ENCODE measurements at places on chromosomes 1 and 21.

- no peak overlapping the region for H3K4me3 ChIP-seq
- DNase-seq = no peak
- H3K4me1 ChIP-seq = no peaks in the 10 kb centered on the region
- peaks cover 3% of the 10 kb centered on the region for H3K36me3 ChIP-seq
- H3K27me3 ChIP-seq = no peaks in the 10 kb centered on the region
- no peak overlapping the region for H3K27ac ChIP-seq
Measured at GRCh38 chr1:228314658-228315483, 91.8 kb downstream of the TRIM11 start.

GRCh38 chr21:18499761-18500376, 96.3 kb upstream of the TMPRSS15 start:
- no peaks in the 10 kb centered on the region for H3K36me3 ChIP-seq
- H3K4me1 ChIP-seq = no peaks in the 10 kb centered on the region
- no peaks in the 10 kb centered on the region for H3K27me3 ChIP-seq
- peak; percentile 55 for DNase-seq

- peaks cover 11% of the 10 kb centered on the region for H3K4me1 ChIP-seq
- H3K4me3 ChIP-seq = no peak overlapping the region
- no peaks in the 10 kb centered on the region for H3K36me3 ChIP-seq
- H3K27ac ChIP-seq = no peak overlapping the region
- DNase-seq = no peak
- no peaks in the 10 kb centered on the region for H3K27me3 ChIP-seq
Measured at GRCh38 chr1:228340686-228341449, 65.8 kb downstream of the TRIM11 start.

GRCh38 chr1:183223467-183223866, 37.4 kb downstream of the LAMC2 start:
- DNase-seq = no peak
- H3K4me1 ChIP-seq = peaks cover 29% of the 10 kb centered on the region
- no peaks in the 10 kb centered on the region for H3K27me3 ChIP-seq
- no peaks in the 10 kb centered on the region for H3K36me3 ChIP-seq
- H3K27ac ChIP-seq = no peak overlapping the region

GRCh38 chr21:44918107-44918470, 2.6 kb downstream of the ITGB2 start:
- H3K4me1 ChIP-seq = peaks cover 75% of the 10 kb centered on the region
- H3K27me3 ChIP-seq = no peaks in the 10 kb centered on the region
- no peak for DNase-seq
- H3K4me3 ChIP-seq = peak overlapping the region; percentile 91

GRCh38 chr1:11746092-11746491, 10.2 kb downstream of the AGTRAP start:
- peaks cover 69% of the 10 kb centered on the region for H3K36me3 ChIP-seq
- H3K27ac ChIP-seq = no peak overlapping the region
- no peak for DNase-seq
- H3K27me3 ChIP-seq = peaks cover 5% of the 10 kb centered on the region
- peaks cover 58% of the 10 kb centered on the region for H3K4me1 ChIP-seq
- H3K4me3 ChIP-seq = no peak overlapping the region

DNA sequence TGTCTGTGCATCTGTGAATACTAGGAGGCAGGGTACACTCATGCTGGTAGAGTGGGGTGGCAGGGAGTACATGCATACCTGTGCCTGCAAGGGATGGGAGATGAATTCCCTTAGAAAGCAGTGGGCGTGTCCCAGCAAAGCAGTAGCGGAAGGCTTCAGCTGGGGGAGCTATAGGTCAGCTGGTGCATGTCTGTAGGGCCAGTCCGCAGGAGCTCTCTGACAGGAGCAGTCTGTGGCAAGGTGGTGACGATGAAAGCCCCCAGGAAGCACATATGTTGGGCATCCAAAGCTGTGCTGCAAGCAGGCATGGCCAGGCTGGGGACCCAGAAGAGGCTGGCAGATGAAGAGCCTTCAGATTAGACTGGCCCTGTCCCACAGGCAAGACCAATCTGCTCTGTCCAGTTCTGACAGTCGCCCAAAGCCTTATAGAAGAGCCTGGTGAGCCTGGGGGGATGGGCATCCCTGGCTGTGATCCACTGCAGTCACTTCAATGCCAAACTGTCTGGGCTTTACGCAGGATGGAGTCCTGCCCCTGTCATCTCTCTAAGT, 1.8 kb upstream of the OR2M4 start:
- H3K27ac ChIP-seq = no peak overlapping the region
- DNase-seq = no peak
- no peaks in the 10 kb centered on the region for H3K27me3 ChIP-seq

GRCh38 chr1:201636510-201636971, 97.6 kb downstream of the NAV1 start:
- no peak overlapping the region for H3K27ac ChIP-seq
- H3K36me3 ChIP-seq = no peaks in the 10 kb centered on the region
- no peaks in the 10 kb centered on the region for H3K4me1 ChIP-seq
- DNase-seq = no peak
- H3K27me3 ChIP-seq = peaks cover 4% of the 10 kb centered on the region
- no peak overlapping the region for H3K4me3 ChIP-seq

GRCh38 chr1:2916706-2917105, 104.6 kb upstream of the ACTRT2 start:
- no peaks in the 10 kb centered on the region for H3K27me3 ChIP-seq
- no peak for DNase-seq
- no peaks in the 10 kb centered on the region for H3K4me1 ChIP-seq
- no peaks in the 10 kb centered on the region for H3K36me3 ChIP-seq
- no peak overlapping the region for H3K4me3 ChIP-seq

GRCh38 chr1:231519166-231519565, 9.3 kb upstream of the TSNAX start:
- H3K36me3 ChIP-seq = no peaks in the 10 kb centered on the region
- H3K4me3 ChIP-seq = no peak overlapping the region
- no peak for DNase-seq
- H3K27me3 ChIP-seq = peaks cover 13% of the 10 kb centered on the region
- H3K4me1 ChIP-seq = no peaks in the 10 kb centered on the region
- no peak overlapping the region for H3K27ac ChIP-seq

GRCh38 chr1:224482619-224483018, 48.0 kb upstream of the WDR26 start:
- H3K4me3 ChIP-seq = no peak overlapping the region
- no peaks in the 10 kb centered on the region for H3K4me1 ChIP-seq
- H3K27ac ChIP-seq = peak overlapping the region; percentile 37
- DNase-seq = no peak
- H3K27me3 ChIP-seq = peaks cover 4% of the 10 kb centered on the region

GRCh38 chr1:153799016-153799415, 23.8 kb downstream of the SLC27A3 start:
- peaks cover 20% of the 10 kb centered on the region for H3K36me3 ChIP-seq
- DNase-seq = no peak
- H3K27ac ChIP-seq = no peak overlapping the region
- H3K4me3 ChIP-seq = no peak overlapping the region
- H3K27me3 ChIP-seq = no peaks in the 10 kb centered on the region

DNA sequence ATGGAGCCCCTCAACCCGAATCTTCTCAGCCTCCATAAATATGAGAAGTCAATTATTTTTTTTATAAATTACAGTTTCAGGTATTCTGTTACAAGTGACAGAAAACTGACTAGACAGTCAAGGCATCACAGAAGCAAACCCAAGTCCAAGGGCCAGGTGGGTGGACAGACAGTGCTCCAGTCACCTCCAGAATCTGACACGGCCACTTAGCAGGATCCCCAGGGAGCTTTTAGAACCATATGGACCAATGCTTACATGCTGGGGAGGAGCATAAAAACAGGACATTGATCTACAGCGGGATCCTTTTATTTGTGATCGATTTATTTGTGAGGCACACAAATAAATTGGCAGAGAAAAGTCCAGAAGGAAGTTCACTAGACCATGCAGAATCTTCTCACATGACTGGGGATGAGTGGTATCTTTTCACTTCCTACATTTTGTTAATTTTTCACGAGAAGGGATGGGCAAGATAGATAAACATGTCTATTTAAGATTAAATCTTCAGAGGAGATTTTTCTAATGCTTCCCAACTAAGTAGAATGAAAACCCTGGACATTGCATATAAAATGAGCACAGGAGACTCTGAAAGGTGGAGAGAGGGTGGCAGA, 15.0 kb downstream of the ZNF496 start:
- H3K36me3 ChIP-seq = peaks cover 46% of the 10 kb centered on the region
- no peak for DNase-seq
- H3K27me3 ChIP-seq = no peaks in the 10 kb centered on the region
- H3K27ac ChIP-seq = no peak overlapping the region

- no peaks in the 10 kb centered on the region for H3K36me3 ChIP-seq
- no peak overlapping the region for H3K27ac ChIP-seq
- H3K27me3 ChIP-seq = peaks cover 84% of the 10 kb centered on the region
- DNase-seq = no peak
- peaks cover 21% of the 10 kb centered on the region for H3K4me1 ChIP-seq
- no peak overlapping the region for H3K4me3 ChIP-seq
Measured at GRCh38 chr1:180235502-180236239, 5.6 kb downstream of the LHX4 start.

DNA sequence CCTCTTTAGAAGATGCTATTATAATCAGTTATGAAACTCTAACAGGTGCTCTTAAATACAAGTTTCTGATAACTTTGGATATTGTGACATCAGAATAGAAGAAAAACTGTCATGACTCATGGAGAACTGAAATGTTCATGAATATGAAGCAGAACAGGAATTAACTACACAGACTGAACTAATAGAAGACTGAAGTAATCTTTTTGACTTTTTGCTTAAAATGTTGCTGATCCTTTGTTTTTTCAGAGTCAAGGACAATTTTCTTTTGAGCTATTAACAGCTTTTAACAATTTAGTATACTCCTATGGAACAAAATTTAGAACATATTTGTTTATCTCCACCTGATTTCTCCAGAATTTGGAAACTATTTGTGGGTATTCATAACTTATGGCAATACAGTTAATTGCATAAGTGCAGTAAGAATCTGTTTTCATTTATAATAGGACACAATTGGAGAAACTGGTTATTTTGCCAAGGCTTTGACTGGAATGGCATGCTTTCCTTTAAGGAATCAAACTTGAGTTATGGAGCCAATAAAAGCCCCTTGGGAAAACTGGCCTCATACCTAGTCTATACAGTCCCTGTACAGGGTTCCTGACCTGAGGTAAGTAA, 18.7 kb upstream of the PLA2G5 start:
- peaks cover 26% of the 10 kb centered on the region for H3K27me3 ChIP-seq
- peaks cover 6% of the 10 kb centered on the region for H3K36me3 ChIP-seq
- no peaks in the 10 kb centered on the region for H3K4me1 ChIP-seq
- H3K4me3 ChIP-seq = no peak overlapping the region
- no peak for DNase-seq

DNA sequence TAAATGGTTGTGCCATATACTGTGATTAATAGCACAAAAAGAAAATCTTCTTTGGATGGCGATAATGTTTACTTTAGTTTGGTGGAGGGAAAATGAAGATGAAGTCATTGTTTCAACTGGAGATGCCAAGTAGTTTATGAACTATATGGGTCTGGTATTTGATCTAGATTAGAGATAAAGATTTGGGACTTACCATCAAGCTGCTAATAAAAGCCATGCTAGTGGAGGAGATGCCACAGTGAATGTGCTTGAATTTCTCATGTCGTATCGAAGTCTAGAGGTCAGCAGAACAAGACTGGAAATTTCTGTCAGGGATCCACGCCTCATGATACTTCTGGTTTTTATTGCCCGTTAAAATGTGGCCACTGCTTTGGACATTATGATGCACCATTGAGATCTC, 742.0 kb downstream of the NCAM2 start:
- H3K4me1 ChIP-seq = no peaks in the 10 kb centered on the region
- no peak overlapping the region for H3K27ac ChIP-seq
- H3K36me3 ChIP-seq = no peaks in the 10 kb centered on the region
- no peaks in the 10 kb centered on the region for H3K27me3 ChIP-seq
- no peak for DNase-seq

GRCh38 chr1:90370686-90371447, 346.2 kb downstream of the BARHL2 start:
- peaks cover 13% of the 10 kb centered on the region for H3K27me3 ChIP-seq
- no peaks in the 10 kb centered on the region for H3K4me1 ChIP-seq
- DNase-seq = no peak
- no peak overlapping the region for H3K27ac ChIP-seq
- no peaks in the 10 kb centered on the region for H3K36me3 ChIP-seq

GRCh38 chr1:205667909-205668643, 12.2 kb downstream of the SLC45A3 start:
- H3K36me3 ChIP-seq = no peaks in the 10 kb centered on the region
- no peak overlapping the region for H3K27ac ChIP-seq
- H3K4me3 ChIP-seq = no peak overlapping the region

- no peak for DNase-seq
- H3K36me3 ChIP-seq = no peaks in the 10 kb centered on the region
- no peak overlapping the region for H3K27ac ChIP-seq
- H3K4me1 ChIP-seq = no peaks in the 10 kb centered on the region
Measured at GRCh38 chr1:38724160-38725131, 135.1 kb downstream of the RRAGC start.

DNA sequence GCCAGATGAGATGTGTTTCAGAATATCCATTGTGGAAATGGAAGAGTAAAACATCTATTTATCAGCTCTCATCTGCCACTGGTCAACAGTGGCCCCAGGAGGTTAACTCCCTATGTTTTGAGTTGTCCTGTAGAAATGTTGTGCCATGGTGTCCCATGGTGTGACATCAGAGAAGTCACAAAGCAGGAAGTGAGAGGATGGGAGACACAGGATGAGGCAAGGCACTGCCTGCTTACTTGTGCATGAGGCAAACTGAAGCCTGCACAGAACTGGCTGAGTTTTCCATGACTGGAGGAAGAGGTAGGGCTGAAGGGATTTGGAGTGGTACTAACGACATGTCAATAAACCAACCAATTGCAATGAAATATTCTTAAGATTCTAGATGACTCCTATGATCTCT, 131.5 kb upstream of the ZNF644 start:
- no peaks in the 10 kb centered on the region for H3K4me1 ChIP-seq
- no peaks in the 10 kb centered on the region for H3K36me3 ChIP-seq
- no peak overlapping the region for H3K4me3 ChIP-seq
- peaks cover 7% of the 10 kb centered on the region for H3K27me3 ChIP-seq
- no peak for DNase-seq

- H3K4me1 ChIP-seq = peaks cover 9% of the 10 kb centered on the region
- no peaks in the 10 kb centered on the region for H3K36me3 ChIP-seq
- H3K4me3 ChIP-seq = peak overlapping the region; percentile 36
- no peak for DNase-seq
- H3K27me3 ChIP-seq = peaks cover 58% of the 10 kb centered on the region
Measured at GRCh38 chr1:159946242-159947187, 1.1 kb upstream of the IGSF9 start.

GRCh38 chr1:9780554-9781110, 43.1 kb downstream of the CLSTN1 start:
- H3K27ac ChIP-seq = no peak overlapping the region
- H3K27me3 ChIP-seq = no peaks in the 10 kb centered on the region
- DNase-seq = no peak

GRCh38 chr21:28387220-28387619, 605.5 kb downstream of the LTN1 start:
- DNase-seq = no peak
- H3K4me1 ChIP-seq = no peaks in the 10 kb centered on the region
- H3K27me3 ChIP-seq = no peaks in the 10 kb centered on the region
- H3K4me3 ChIP-seq = no peak overlapping the region
- no peak overlapping the region for H3K27ac ChIP-seq
- no peaks in the 10 kb centered on the region for H3K36me3 ChIP-seq

- H3K36me3 ChIP-seq = no peaks in the 10 kb centered on the region
- peaks cover 26% of the 10 kb centered on the region for H3K4me1 ChIP-seq
- no peaks in the 10 kb centered on the region for H3K27me3 ChIP-seq
- peak overlapping the region; percentile 65 for H3K4me3 ChIP-seq
Measured at GRCh38 chr1:243482141-243483022, 226.5 kb downstream of the SDCCAG8 start.
